ENCODE measurements at places on chromosomes 6 and 20.

GRCh38 chr6:16121339-16121738 is 7.5 kb upstream of the MYLIP start:
- no peak for DNase-seq

GRCh38 chr20:32560989-32561830 is 23.9 kb downstream of the NOL4L start:
- no peak for DNase-seq

- no peak for DNase-seq
These were observed 19.0 kb downstream of the REM1 start for GRCh38 chr20:31494131-31494530.

DNA sequence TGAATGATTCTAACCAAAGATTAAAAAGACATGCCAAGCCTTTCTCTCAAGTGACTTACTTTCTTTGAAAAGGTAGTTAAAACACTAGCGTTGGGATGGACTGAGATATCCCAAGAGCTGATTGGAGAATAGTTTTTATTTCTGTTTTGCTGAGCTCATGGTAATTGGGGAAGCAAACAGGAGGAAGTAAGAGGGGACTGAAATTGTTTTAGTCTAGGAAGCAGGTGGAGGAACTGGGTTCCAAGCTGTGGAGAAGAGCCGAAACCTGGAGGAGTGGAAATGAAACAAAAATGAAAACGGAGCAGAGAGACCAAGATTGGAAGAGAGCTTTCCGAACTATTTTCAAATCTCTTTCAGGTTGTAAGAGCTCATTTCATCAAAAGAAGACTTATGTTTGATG is 59.9 kb upstream of the TENT5A start:
- DNase-seq: no peak

DNA sequence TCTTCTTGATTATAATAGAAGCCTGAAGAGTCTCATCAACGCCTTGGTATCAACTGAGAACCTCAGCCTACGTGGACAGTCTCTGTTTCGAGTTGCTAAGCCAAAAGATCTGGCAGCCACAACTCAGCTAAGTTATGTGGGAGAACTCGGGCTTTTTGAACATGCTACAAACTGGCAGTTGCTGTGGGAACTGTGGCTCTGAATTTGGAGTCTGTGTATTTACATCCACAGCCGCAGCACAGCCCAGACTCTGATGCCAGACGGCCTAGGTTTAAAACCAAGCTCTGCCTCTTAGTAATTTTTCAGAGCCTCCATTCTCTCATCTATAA is 35.8 kb downstream of the RIPOR2 start:
- DNase-seq: no peak

DNA sequence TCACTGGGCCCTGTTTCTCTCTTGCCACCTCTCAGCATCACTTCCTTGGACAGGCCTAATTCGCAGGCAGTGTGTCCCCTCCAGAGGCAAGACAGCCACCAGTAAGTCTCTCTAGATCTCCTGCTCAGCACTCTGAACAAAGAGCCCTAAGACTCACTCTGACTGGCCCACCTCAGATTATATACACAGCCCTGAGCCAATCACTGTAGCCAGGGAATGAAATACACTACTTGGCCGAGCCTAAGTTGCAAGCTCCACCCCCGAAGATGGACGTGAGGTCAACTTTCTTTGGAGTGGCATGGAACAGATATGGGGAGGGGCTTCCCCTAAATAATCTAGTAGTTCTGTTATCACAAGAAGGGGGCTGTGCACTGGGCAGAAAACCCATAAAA is 4.1 kb downstream of the BPI start:
- DNase-seq: no peak

DNA sequence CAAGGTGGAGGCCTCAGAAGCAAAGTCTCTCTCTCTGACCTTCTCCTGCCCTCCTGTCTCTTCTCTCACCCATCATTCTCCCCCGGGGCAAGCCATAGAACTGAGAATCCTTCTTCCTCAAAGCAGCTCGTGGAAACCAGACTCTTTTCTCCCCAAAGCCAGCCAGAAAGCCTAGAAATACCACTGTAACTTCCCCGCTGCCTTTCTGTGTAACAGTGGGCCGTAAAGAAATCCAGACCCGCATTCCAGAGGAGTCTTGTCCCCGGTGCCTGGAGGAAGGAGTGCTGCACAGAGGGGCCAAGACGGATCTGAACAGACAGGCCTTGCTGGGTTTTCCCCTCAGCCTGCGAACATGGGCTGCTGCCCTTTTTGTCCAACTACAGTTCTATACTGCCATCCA is 977 bp upstream of the SLC22A2 start:
- no peak for DNase-seq

DNA sequence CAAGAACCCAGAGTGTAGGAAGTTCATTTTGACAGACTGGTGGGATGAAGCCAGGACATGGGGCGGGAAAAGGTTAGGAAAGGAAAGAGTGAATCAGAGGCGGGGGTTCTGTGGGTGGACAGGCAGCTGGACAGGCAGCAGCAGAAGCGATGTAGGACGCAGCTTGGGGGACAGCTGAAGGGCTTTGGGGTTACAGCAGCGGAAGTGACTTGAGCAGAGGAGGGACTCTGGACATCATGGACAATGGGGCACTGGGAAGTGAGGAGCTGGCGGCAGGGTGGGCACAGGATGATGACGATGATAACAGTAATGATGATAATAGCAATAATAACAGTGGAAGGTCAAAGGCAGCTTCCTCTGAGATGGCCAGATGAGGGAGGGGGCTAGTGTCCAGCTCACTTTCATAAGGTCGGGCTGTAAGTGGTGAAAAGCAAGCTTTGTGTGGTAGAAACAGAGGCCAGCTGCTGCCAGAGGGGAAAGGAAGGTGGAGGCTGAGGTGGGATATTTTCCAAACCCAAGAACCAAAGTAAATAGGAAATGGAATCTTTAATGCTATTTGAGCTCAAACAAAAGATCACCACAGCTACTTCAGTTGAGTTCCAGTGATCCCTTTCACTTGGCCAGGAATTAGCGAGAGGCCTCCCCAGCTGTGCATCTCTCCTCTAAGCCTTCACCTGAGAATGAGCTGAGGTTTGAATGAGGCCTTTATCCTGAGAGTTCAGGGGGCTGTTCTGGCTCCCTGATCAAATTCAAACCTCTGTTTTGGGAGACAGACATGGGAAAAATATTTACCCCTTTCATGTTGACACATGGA is 433.5 kb downstream of the DHX35 start:
- DNase-seq: no peak

DNA sequence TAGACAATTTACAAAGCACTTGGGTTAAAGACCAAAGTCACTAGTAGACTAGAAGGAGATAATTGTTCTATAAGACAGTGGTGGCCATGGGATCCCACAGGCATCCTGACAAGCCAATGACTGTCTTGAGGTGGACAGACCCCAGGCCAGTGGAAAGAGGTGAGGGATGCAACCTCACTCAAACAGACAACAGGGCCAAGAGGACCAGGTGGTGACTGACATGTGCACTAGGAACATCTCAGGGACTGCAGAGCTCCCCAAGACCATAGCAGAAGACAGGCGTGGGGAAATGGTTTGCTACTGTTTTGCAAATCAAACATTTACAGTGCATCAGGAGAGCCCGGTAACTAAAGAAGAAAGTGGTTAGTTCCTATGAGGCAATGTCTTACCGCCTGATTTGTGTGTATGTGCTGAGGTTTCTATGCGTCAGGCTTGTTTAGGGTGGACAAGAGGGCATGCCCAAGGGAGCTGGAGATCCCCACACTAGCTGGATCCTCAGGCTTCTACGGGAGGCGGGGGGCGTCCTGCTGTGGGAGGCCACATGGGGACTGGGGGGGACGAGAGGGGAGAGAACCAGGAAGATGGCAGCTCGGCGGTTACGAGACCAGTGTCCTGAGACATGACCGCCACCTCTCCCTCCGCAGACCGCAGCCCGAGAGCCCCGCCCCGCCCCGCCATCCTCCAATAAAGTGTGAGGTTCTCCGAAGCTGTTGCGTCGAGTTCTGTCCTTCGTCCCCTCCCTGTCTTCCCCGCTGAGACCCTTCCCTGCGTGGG is 623 bp upstream of the MRPS26 start:
- no peak for DNase-seq

DNA sequence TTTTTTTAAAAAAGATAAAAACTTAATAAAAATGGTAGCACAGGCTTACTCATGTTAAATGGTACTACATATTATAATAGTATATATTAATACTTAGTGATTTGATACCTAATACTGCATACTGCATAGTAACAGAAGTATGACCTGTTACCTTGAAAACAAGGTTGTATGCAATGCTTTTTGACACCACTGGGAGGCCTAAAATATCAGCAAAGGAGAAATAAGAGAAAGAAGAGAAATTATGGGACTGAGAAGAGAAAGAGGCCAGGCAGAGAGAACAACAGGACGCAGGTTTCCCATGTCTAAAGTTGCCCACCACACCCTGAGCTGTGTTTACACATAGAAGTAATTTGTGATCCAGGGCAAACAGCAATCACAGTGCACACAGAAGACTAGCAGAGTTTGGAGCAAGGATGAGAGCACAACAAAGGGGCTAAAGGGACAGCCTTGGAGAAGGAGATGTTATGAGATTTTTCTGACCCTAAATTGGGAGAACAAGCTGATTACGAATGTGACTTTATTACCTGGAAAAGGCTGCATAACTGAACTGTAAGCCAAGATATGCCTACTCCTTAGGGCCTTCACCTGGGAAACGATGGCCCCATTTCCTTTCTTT is 73.2 kb downstream of the ROS1 start:
- DNase-seq: no peak
